T-cell (primary cell): ENCODE measurements at places on chromosomes 11 and 22.

DNA sequence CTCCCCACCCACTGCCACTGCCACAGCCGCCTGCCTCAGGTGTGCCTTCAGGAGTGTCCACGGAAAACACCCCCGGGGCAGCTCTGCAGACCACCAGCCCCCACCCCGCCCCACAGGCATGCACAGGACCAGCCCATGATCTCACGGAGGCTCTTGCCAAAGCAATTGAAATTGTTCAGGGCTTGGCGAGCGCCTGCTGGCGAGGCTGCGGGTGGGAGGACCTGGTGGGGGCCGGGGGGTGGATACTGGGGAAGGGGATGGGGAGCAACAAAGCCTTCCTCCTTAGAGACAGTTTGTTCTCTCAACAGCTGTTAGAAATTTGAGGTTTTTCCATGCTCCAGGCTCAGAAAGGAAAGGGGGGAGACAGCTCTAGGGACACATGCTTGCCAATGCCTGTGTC, 274.7 kb downstream of the MN1 start:
- no peak for DNase-seq

GRCh38 chr22:44894321-44894720, 115.5 kb downstream of the PHF21B start:
- DNase-seq: no peak

DNA sequence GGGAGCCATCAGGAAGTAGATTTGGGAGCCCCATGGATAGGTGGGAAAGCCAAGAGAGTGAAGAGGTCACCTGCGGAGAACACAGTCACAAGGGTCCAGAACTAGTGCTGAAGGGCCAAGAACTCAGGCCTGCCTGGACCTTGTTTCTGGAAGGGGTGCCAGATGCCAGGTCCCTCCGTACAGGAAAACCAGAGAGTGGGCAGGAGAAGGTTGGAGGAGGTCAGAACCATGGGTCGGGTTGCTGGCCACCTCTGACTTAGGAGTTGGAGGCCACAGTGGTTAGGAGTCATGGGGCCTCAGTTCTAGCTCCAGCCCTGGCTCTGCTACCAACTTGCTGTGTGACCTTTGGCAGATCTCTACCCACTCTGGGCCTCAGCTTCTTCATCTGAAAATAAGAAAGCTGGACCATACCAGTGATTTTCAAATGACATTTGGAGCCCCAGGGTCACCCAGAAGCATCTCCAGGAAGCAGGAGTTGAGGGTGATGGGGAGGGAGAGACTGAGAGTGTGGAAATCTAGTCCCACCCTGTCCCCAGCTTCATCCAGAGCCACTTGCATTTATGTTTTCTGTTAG, 20.8 kb upstream of the TUB start:
- DNase-seq: no peak

- no peak for DNase-seq
Measured at GRCh38 chr11:116418388-116419041, 354.3 kb downstream of the BUD13 start.

DNA sequence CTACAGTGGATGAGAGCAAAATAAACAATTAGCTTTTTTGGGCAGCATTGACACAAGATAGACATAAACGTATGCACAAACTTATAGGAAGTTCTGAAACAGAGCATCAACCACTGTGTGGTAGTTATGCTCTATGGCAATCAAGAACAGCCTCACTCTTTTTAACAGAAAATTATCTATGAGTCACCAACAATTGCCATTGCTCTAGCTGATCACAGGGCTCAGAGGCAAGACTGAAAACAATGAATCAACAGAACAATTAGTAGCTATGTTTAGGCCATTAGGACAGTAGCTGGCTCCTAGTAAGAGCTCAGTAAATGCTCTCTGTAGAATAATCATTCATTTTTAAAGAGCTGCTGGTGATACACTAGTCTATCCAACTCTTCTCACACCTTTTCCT, 34.9 kb upstream of the PICALM start:
- DNase-seq: no peak

GRCh38 chr11:36390963-36391471, 94.9 kb downstream of the PRR5L start:
- DNase-seq: no peak

DNA sequence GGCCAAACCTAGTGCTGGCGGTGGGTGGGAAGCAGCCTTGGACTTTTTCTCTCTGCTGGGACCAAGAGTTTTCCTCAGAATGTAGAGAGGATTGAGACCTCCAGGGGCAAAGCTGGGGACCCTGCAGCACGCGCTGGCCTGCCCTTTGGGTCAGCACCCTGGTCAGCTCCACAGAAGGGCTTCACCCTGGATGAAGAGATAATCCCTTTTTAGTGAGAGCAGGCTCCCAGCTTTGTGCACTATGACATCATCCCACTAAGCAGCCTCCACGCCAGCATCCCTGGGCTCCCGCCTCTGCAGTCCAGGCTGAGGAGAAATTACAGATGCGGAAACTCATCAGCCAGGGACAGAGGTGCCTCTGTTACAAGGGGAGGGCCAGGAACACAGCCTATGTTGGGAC, 23.5 kb downstream of the DRICH1 start:
- DNase-seq: no peak

GRCh38 chr11:34784318-34784841, 131.8 kb downstream of the APIP start:
- DNase-seq: no peak

DNA sequence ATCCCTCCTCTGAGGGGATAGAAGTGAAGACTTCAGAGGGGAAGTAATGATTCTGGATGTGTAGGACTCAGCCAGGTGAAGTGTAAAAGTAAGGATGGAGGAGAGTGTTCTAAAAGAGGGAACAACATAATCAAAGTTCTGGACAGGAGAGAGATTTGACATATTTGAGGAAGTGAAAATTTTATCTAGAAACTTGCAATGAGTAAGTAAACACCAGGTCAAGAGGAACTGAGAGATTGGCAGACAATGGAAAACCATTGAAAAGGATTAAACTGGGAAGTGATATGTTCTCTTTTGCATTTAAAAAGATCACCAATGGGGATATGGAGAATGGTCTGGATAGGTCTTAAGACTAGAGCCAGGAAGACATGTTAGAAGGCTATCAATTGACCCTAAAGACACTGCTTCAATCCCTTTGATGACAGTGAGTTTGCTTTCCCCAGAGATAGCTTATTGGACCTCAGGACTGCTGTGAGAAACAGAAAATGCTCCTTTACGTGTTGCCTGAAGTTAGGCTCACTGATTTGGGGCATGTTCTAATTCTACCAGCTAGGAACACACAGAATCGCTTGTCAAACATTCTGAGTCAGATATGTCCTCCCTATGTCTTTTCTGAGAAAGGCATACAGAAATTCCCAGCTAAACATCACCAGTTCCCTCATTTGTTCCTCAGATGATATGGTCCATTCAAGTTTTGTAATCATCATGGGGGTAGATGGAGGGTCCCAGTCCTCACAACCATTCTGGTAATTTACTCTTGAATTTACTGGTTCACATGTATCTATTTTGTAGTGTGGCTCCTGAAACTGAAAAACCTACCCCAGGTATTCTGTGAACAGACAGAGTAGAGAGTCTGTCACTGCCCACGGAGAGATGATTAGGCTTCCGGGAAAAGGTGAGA, 144.9 kb downstream of the MAML2 start:
- DNase-seq: no peak

DNA sequence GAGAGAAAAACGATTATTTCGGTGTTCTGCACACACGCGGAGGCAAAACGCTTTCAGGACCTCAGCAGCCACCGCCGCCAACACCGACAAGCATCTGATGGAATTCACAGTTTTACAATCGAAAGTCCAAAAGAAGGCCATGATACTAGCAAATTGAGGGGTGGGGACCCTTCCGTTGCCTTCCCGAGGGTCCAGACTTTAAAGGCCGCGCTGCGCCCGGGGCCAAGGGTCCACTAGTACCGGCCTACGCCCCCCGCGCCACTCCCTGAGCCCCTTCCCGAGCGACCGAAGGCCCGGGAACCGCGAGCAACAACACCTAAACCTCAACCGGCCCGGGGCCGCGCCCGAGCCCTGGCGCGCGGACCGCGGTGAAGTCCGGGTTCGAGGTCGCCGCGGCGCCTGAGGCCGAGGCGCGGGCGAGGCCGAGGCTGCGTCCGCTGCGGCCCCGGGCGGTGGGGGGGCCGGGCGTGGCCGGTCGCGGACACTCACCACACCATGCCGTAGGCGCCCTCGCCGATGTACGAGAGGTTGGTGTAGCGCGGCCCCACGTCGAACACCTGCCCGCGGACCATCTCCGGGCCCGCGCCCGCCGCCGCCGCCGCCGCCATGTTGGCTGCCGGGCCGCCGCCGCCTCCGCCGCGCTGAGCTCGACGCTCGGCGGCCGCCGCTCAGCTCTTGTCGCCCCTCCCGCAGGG, 465 bp downstream of the MAPK1 start:
- peak; percentile 11 for DNase-seq

- no peak for DNase-seq
Measured at GRCh38 chr11:118714816-118715215, 35.4 kb upstream of the TREH start.

DNA sequence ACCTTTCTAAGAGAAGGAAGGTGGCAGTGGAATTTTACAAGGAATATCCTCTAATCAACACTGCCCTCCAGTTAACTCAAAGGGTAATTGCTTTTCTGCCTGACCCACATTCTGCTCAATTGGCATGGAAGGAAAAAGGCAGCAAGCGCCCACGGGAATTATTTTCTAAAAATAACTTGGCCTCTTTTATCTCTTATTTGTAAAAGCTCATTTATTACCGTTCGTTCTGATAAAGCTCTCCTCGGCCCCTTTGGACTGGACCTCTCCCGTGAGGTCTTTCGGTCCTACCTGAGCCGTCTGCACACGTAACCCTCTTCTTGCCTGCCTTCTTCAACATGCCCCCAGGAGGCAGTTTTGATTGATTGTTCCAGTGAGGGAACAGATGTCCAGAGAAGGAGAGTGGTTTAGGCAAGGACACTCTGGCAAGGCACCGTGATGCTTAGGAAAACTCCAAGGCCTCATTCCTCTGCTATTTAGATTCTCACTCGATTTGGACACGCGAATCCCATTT, 53.2 kb upstream of the CRTAM start:
- DNase-seq: no peak

- no peak for DNase-seq
Measured at GRCh38 chr11:19660076-19660475, 52.6 kb upstream of the NAV2 start.

GRCh38 chr11:119427279-119427678, 4.3 kb upstream of the THY1 start:
- DNase-seq: no peak

DNA sequence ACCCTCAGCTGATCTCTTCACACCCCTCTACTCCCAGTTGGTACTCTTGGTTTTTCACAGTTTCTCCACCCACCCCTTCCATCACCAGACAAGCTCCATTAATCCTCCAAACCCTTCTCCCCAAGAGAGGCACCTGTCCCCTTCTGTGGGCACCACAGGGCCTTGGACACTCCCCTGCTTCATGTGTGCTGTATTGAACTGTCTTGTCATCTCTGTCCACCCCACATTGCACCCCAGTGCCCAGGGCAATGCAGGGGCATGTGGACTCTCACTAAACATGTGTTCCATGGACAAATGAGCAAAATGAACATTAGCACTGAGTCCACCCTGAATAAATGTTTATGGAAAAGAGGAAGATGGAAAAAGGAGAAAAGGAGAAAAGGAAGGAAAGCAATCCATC, 181.4 kb downstream of the BCR start:
- DNase-seq: no peak

- no peak for DNase-seq
Measured at GRCh38 chr22:17774926-17775685, 837 bp upstream of the BID start.

GRCh38 chr11:94450048-94450447, 43.6 kb downstream of the MRE11 start:
- no peak for DNase-seq

DNA sequence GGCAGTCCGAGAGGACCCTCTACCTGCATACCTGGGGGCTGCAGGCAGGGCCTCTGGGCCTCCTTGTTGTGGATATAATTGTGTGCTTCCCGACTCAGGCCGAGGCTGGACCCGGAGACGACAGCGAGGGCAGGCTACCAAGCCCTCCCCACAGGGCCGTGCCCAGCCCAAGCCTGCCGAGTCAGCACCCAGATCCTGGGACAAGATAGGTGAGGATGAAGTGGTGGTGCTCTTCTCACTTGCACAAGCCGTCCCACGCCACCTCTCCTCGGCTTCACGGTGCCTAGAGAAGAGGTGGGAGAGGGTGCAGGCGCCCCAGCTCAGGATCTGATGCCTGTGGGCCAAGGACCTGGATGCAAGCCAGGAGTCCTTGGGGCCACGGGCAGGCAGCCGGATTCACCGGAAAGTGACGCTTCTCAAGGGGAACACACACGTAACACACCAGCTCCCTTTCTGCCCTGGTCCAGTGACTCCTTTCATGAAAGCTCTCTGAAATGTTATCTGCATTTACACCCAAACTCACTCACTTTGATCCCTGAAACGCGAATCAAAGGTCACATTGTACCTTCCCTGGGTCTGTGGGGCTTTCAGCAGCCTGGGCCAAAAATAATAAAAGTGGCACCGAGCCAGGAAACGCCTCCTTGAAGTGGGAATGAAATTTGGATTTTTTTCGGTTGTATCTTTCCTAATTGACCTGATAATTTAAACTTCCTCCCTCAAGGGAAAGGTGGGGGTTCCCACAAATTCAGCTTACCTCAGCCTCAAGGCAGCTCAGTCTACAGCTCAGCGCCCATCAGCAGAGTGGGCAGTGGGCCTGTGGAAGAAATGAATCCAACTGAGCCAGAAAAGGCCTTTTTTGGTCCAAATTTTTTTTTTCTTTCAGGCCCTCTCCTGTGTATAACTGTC, 1.1 kb upstream of the GNB1L start:
- peak; percentile 13 for DNase-seq

DNA sequence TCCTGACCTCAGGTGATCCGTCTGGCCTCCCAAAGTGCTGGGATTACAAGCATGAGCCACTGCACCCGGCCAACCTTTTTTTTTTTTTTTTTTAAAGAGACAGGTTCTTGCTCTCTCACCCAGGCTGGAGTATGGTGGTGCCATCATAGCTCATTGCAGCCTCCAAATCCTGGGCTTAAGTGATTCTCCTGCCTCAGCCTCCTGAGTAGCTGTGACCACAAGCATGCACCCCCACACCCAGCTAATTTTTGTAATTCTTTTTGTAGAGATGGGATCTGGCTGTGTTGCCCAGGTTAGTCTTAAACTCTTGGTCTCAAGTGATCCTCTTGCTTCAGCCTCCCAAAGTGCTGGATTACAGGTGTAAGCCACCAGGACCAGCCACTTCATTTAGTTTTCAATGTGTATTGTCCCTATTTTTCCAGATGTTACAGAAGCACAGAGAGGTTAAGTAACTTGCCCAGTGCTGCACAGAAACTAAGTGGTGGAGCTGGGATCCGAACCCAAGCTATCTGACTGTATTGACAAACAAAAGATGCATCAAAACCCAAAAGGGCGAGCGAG, 55.6 kb upstream of the GRK3 start:
- DNase-seq: no peak

- no peak for DNase-seq
Measured at GRCh38 chr11:70734379-70734778, 336.1 kb downstream of the CTTN start.
